ENCODE measurements at places on chromosomes 13 and 19.

- no peak for DNase-seq
These were observed 310.6 kb downstream of the LMO7 start for GRCh38 chr13:75946536-75947284.

DNA sequence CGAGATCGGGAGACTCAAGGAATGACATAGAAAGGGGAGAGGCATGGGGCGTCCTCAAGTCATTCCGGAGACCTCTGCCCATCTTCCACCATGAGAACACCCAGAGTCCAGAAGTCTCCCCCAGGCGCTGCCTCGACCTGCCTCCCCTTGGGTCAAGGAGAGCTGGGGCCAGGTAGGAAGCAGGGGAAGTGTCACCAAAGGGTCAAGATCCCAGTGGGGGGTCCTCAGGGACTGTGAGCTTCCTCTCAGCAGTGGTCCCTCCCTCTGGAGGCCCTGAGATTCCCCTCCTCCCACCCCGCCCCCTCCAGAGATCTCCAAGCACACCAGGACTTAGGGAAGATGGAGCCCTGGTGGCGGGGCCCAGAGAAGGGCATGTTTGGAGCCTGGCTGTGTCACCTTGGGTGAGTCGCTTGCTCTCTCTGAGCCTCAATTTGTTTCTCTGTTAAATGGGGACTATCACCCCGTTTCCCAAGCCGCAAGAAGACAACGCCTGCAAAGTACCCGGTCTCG, 919 bp downstream of the DACT3 start:
- DNase-seq, result no peak

DNA sequence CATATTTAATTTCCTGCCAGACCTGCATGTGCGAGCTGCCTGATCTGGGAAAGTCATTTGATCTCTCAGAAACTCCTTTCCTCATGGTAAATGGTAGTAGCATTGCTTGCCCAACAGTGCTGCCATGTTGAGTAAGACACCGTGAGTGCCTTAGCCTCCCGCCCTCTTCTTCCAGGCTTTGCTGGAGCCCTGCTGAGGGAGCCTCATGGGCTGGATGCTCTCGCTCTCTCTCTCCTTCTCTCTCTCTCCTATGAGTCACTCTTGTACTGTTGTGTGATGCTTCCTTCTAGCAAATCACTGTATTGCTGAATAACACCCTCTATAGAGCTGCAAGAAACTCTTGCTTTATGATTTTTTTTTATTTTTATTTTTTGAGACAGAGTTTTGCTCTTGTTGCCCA, 365.5 kb downstream of the UQCRFS1 start:
- no peak for DNase-seq

DNA sequence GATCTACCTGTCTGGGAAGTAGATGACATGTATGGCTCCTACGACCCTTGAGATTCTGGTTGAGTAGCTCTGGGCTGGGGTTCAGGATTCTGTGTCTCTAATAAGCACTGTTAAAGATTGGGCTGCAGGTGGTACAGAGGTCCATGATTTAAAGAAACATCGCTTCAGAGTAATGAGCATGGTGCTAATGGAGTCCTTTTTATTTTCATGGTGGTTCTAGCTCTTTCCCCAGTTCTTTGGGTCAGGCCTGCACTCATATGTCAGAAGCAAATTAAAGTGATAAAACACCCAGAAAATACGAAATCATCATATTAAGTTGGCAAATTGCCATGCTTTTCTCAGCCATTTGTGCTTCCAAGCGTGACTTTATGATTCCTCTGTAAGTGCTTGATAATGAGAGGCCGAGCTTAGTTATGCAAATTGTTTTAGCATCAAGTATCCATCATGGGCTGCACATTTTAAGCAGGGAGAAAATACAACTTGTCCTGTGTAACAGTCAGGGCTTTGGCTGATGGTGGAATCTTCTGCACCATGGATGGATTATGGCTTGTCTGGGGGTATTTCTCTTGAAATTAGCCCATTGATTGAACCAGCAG, 45.1 kb downstream of the MTUS2 start:
- no peak for DNase-seq

DNA sequence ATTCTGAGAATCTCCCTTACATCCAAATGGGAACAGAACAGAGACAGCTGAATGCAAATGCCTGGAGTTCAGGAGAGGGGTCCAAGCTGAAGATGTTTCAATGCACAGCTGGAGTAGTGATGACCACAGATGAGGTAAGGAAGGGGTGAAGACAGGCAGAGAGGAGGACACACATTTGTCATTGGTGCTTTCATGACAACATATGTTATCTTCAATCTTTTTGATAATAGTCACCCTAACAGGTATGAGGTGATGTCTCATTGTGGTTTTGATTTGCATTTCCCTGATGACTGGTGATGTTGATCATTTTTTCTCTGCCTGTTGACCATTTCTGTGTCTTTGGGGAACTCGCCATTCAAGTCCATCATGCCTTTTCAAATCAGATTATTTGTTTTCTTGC, 19.2 kb downstream of the SIGLEC7 start:
- DNase-seq, result no peak

DNA sequence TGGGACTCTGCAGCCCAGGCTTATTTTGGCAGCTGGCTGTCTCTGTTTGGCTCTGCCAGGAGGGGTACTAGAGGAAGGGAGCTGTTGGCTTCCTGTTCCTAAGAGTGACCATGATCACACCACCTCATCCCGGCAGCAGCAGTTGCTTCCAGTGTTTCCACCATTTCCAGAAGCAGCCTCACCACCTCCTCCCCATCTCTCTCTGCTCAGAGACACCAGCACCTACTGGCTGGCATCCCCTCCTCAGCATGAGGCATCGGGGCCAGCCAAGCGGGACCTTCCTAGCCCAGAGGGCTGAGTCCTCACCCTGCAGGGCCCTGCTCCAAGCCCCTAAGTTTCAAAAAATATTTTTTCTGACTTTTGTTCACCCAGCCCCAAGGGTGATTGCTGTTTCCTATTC, 59.0 kb downstream of the NUFIP1 start:
- no peak for DNase-seq

GRCh38 chr13:66933994-66934393, 296.1 kb downstream of the PCDH9 start:
- no peak for DNase-seq

DNA sequence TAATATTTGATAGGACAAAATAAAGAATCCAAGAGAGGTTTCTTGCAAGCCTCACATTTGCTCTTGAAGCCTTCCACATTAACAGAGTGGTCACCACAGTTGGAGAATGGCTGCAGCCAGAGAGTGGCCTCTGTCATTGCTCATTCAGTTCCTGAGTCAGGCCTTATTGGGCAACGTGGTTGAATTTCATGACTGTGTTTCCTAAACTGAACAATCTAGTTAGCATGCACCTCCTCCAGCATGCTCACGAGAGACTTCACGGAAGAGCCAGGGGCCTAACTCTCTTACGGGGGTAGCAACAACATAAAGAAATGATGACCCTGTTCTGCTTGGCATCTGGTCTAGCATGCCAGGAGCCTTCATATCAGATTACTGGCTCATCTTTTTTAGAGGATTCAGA, 9.6 kb upstream of the UBL3 start:
- no peak for DNase-seq

GRCh38 chr13:37539170-37539569, 59.4 kb downstream of the POSTN start:
- DNase-seq, result no peak

DNA sequence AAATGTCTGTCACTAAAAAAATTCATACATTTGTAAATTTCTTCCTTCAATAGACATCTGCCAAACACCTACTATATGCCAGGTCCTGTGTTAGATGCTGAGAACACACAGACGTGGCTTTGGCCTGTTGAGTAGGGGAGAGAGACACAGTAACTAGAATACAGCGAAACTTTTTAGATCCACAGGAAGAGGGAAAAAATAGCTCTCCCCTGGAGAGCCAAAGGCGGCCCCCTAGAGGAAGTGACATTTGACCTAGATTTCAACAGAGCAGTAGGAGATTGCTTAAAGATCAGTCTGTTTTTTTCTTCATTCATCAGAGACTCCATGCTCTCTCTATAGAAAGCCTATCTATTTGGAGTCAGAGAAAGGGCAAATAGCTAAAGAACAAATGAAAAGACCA, 11.3 kb downstream of the LCP1 start:
- peak; percentile 62 for DNase-seq

DNA sequence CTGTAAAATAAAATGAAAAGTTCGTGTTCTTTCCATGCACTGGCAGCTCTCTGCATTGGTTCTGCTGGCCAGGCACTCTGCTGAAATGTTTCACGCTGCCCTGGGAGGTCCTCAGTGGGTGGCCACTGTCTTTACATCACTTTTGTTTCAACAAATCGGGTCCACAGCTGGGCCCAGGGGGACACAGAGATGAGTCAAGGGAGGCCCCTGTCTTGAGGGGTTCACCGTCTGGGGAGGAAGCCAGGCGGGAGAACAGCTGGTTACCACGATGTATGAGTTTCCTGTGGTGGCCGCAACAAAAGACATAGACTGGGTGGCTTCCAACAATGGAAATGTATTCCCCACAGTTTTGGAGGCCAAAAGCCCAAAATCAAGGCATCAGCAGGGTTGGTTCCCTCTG, 5.1 kb upstream of the KLF2 start:
- DNase-seq, result peak; percentile 57

GRCh38 chr19:17685451-17686022, 2.6 kb downstream of the UNC13A start:
- no peak for DNase-seq

GRCh38 chr19:15439821-15440641, 9.7 kb downstream of the WIZ start:
- no peak for DNase-seq

DNA sequence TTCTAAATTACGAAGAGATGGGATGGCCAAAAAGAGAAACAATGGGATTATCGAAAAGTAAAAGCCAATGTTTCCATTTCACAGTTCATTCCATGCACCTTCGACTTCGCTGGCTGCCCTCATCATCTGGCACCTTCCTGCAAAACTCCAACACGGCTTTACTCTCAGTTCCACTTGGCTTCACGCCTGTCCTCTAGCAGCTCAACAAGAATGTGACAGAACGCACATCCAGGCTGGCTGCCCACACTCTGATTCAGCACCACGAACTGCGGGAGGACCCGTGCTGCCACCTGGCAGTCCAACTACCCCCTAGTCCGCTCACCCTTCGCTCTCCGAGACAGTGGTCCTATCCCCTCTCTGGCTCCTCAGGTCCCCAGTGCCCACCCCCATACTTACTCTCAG, 11.7 kb downstream of the ATP7B start:
- no peak for DNase-seq

DNA sequence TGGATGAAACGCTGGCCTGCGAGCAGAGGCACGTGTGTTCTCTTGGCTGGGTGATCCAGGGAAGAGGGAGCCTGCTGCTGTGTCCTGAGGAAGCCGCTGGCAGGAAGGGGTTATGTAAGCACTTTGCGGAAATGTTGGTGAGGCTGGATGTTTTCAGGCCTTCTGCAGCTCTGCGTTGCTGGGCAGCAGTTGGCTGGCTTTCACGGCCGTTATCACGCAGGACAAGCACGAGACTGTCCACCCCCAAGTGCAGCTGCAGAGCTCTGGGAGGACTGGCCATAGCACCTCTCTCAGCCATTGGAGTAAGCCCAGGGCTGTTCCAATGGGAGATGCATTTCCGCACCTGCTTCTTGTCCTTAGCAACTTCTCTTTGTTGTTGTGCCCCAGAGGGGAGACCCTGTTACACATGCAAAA, 146.9 kb upstream of the SOX21 start:
- DNase-seq, result no peak

DNA sequence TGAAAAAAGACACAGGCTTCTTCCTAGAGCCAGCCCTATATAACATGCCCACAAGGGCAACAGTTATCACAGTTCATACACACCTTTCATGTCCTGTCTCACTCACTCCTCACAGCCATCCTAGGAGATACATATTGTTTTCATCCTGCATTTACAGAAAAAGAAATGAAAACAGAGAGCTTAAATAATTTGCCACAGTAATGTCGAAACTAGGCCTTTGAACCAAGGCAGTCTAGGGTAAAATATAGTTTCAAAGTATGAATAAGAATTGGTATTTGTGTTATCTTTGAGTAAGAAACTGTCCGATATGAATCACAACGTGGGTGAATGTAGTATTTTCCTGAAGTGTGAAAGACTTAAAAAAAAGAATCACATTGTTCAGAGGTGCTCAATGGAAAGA, 26.8 kb downstream of the CLDN10 start:
- DNase-seq, result no peak

DNA sequence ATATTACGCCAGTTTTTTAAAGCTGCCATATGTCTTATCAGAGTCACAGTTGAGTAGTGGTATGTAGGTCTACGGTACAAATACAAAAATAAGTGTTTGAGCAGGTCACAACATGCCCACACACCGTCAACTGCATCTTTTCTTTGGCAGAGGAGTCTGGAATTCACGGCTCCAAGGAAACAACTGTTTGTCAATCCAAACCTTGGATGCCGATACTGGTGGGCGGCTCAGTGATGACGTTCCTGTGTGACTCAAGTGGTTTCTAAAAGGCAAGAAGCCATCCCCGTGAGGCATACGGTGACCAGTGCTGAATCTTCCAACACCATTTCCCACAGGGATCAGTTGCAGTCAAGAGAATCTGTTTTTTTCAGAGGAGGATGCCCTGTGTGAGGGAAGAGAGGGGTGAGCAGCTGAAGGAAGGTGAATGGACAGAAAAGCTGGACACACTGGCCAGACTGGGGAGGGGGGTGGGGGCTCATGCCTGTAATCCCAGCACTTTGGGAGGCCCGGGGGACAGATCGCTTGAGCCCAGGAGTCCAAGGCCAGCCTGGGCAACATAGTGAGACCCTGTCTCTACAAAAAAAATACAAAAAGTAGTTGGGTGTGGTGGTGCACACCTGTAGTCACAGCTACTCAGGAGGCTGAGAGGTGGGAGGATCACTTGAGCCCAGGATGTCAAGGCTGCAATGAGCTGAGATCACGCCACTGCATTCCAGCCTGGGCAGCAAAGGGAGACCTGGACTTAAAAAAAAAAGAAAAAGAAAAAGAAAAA, 22.8 kb upstream of the CEBPG start:
- no peak for DNase-seq

DNA sequence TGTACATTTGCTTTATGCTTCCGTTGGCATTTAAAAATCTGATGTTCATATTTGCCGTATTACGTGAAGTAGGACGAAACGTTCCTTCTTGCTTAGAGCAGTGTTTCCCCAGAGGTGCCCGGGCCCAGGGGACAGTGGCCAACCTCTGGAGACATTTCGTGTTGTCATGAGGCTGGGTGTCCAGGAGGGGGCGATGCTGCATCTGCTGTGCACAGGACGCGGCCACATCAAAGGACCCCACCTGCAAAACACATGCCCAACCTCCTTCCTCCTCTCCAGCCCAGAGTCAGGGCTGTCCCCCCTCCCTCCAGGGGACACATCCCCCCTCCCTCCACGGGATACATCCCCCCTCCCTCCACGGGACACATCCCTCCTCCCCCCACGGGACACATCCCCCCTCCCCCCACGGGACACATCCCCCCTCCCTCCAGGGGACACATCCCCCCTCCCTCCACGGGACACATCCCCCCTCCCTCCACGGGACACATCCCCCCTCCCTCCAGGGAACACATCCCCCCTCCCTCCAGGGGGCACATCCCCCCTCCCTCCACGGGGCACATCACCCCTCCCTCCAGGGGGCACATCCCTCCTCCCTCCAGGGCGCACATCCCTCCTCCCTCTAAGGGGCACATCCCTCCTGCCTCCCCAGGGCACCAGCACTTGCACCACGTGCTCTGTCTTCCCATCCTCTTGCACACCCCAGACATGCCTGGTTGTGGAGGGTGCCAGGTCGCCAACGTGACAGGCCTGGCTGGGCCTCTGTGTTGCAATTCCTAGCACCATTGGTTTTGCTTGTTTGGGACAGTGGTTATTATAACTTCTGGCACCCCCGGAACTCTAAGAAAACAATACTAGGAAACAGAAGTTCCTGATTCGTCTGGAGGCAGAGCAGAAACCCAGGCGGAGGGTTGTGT, 46.7 kb downstream of the GAS6 start:
- DNase-seq, result peak; percentile 88
